Lung microvascular endothelial cell (primary cell): ENCODE measurements at places on chromosomes 2 and 18. TPM values are rescaled to one million over a fixed set of nuclear protein-coding genes. Genes with fewer than 3 reads are reported as not detected.

DNA sequence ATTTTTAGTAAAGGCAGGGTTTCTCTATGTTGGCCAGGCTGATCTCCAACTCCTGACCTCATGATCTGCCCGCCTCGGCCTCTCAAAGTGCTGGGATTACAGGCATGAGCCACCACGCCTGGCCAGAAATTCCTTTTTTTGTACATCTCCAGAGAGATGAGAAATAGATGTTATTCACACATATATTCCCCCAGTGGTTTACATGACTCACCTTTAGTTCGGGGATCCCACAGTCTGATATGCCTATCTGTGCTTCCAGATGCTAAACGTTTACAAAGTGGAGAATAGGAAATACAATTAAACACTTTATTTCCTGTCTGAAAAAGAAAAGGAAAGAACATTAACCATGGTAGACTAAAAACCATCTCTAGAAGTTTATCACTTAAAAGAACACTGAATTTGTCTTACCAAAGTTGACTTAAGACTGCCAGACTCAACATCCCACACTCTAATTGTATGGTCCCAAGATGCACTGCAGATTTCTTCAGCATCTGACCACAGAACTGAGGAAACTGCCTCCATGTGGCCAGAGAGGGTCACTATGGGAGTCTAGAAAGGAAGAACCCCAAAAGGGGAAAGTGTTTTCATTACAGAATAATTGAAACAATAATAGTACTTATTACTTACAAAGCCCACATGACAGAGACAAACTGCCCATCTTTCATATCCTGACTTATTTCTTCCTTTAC lies 12.6 kb upstream of the ICA1L start:
- DNase-seq, result no peak

DNA sequence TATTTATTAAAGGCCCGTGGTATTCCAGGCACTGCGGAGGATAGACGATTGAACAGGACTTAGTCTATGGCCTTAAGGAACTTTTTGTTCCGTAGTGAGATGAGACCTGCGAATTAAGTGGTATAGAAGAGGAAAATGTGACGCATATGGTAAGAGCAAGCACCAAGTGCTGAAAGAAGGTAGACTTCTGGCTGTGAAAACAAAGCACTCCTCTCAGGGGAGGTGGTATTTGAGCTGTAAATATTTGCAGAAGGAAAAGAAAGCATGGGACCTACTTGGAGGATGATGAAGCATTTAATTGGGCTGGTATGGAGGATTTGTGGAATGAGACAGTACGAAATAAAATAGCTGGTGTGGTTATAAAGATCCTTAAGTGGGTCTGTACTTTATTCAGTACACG lies 62.5 kb downstream of the GPR39 start:
- no peak for DNase-seq

DNA sequence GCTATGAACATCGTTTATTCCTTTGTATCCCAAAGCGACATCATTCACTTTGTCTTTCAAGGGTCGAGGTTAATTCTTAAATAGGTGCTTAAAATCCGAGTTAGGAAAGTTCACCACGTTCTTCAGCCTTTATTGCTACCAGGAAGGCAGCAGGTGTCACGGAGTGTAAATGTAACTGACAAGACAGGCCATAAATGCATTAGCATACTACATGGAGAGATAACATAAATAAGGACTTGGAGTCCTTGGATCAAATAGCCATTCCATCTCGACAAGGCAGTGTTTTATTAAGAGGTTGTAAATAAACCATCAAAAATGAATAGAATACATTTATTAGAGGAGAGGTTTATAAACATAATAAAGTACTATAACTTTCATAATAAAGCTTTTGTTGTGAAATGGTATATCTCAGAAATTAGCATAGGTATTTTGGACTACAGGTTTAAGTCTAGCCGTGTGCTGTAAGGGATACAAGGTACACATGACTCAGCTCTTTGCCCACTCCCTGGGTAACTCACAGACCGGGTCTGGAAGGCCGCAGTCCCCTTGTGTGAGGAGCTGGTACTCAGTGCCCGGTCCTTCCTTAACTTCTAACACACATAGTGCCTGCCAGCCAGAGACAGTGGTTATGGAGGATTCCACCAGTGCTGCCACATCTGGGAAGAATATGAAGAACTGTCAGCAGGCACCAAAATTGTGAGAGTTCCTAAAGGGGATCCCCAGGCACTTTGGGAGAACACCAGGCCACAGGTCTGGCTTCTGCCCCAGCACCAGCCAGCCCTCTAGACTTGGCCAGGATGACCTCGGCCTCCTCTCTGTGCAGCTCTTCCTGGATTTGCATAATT lies 29.4 kb downstream of the CAPN13 start:
- DNase-seq, result no peak

Gene SALL3
- total RNA-seq, result not detected in 2 replicates

GRCh38 chr18:61637905-61638595 lies 254.8 kb downstream of the RNF152 start:
- no peak for DNase-seq

- no peak for DNase-seq
Observed at GRCh38 chr2:55621802-55622201, 4.4 kb upstream of the PPP4R3B start.
